Naive thymus-derived CD8-positive, alpha-beta T cell (primary cell): ENCODE measurements at places on chromosomes 13 and 19.

DNA sequence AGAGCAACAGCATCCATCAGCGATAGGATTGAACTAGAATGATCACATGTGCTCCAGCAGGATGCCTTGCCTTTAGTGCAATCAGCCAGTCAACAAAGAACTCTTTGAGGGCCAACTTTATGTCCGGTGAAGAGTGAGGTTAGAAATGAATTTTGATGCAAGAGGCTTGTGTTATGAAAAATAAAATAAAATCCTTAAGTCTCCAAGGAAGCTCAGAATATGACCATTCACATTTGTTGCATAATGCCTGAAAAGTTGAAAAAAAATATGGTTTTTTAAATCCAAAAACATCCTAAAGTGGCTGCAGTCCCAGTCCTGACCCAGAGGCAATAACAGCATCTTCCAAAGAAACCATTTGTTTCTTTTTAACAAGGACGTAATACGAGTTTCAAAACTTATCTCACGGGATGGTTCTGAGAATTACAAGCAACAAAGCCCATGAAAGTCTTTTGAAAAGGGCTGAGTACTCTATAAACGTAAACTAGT, 61.3 kb downstream of the DCLK1 start:
- no peak for DNase-seq

DNA sequence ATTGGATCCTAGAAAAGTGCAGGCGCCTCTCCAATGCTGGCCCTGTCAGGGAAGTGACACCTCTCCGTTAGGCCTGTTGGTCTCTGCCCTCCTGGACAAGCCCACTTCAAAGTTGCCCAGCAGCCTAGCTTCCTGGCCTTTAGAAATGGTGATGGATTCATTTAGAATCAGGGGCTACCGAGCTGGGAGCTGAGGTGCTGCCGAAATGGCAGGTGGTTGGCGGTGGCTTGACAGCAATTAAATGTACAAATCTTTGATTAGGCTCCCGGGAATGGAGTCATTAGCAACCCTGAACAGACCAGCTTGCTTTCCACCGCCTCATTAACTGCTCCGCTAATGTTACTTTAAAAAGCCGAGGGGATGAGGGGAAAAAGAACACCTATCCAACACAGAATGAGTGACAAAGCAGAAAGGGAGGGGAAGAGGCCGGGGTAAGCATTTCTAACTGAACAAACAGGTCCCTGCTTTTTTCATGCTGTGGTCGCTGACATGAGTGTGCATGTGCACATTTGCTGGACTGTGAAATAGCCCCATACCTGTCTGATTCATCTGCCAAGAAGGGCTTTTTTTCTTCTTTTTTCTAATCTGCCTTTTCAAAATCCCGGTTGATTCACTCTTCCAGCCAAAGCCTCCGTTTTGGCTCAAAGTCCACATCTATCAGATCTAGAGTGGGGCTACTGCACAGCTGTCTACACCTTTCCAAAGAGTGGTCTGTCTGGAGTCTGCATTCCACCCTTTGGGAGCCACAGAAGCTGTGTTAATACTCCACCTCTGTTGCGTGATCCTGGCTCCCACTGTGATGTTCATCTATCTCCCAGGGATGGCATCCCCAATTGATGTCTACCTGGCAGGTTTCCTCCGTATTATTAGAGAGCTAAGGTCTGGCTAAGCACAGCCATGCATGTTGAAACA, 431.9 kb downstream of the COG6 start:
- DNase-seq, result no peak

GRCh38 chr19:49497047-49497788, 984 bp downstream of the RPS11 start:
- DNase-seq, result peak; percentile 87

GRCh38 chr19:50728084-50728737, 5.0 kb downstream of the CLEC11A start:
- DNase-seq, result peak; percentile 63

GRCh38 chr13:32748305-32748704, 162.1 kb downstream of the PDS5B start:
- no peak for DNase-seq

DNA sequence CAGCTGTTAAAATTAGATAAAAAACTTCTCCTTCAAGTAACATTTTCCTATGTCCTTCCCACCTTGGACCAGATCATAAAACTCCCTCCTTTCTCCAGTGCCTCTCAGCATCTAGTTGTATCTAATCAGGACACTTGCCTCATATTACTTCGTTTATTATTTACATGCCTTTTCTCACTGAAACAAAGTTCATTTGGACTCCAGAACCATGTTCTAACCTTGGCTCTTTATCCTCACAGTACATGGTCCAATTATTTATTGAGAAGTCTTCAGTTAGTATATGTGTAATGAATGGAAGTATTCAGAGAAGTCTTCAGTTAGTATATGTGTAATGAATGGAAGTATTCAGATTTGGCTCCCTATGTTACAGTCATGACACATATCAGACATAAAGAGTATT, 342.7 kb downstream of the OXGR1 start:
- DNase-seq, result no peak

DNA sequence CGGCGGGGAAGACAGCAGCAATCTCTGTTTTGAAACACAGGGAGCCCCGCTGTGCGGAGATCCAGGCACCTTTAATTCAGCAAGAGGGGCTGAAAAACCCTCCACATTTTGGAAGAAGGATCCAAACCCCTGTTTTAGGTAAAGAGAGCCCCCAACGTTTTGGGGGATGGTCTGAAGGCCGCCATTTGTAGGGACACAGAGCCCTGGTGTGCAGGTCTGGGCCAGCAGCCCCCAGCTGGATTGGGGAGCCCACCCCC, 3.5 kb upstream of the HOOK2 start:
- DNase-seq, result no peak

DNA sequence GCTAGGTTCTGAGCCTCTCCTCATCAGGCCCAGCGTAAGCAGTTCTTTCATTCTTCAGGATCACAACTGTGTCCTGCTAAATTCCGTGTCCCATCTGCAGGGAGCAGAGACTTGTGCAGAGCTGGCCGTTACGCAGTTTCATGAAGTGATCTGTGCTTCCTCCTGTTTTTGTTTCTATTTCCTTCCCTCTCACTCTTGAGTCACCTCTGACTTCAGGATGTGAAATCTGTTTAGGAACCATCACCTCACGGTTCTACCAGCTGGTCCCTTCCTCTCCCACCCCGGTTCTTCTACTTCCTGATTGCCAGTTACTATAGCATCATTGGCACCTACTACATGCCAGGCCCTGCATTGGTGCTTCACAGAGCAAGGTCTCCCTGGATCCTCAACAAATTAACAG, 8.5 kb downstream of the MAU2 start:
- no peak for DNase-seq

GRCh38 chr19:47241919-47242577, 11.0 kb upstream of the BBC3 start:
- no peak for DNase-seq

DNA sequence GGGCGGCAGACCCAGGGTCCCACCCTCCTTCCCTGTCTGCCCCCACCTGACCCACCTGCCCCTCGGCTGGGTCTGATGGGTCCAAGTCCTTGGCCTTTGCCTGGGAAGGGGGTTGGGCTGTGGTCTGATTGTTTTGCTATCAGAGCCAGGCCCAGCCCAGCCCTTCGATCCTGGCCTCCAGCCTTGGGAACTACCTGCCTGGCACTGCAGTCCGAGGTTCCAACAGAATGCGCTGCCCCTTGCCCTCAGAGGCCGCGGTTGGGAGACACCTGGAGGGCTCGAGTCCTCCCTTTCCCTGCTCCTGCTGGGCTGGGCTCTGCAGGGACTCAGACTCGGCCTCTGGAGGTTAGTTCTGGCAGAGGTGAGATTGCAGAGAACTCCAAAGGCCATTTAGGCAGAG, 1.6 kb downstream of the CCL25 start:
- no peak for DNase-seq

- DNase-seq, result no peak
These were observed 413.7 kb downstream of the FGF14 start for GRCh38 chr13:101988140-101988539.

GRCh38 chr19:10565028-10565566, 713 bp downstream of the KRI1 start:
- peak; percentile 51 for DNase-seq

GRCh38 chr19:44752816-44753625, 4.5 kb downstream of the BCL3 start:
- DNase-seq, result peak; percentile 93

- DNase-seq, result no peak
These were observed 24.2 kb downstream of the ZFR2 start for GRCh38 chr19:3844596-3844995.

DNA sequence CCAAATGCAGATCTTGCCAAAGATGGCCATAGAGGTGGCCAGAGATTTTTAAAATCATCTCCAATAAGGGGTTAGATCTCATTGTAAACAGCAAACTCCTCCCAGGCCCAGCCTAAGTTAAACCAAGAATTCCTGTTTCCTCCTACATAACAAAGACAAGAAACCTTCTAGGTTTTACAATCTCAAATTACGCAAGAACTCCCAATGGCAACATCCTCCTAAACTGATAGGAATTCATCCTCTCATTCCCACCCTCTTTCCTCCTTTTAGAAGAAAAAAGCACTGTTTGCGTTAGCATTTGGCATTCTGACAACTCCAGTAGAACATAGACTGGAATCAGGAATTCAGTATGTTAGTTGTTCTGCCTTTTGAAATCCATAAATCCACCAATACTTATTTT, 14.6 kb downstream of the PROSER1 start:
- DNase-seq, result no peak

DNA sequence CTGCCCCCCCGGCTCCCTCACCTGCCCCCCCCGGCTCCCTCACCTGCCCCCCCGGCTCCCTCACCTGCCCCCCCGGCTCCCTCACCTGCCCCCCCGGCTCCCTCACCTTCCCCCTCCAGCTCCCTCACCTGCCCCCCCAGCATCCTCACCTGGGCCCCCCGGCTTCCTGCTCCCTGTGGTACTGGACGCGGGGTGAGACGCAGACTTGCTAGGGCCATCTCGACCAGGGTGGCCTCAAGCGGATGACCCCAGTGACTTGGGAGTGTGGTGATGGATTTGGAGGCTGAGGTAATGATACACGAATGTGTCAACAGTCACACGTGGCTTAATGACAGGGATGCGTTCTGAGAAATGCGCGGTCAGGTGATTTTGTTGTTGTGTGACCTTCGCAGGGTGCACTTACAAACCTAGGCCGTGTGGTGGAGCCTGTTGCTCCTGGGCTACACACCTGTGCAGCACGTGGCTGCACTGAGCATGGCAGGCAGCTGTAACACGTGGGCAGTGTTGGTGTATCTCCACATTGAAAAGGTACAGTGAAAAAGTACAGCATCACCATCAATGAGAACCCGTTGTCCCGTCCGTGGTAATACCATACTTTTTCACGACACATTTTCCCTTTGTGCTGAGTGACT, 197.8 kb downstream of the TEX29 start:
- no peak for DNase-seq

GRCh38 chr13:41154042-41154441, 21.4 kb upstream of the KBTBD6 start:
- no peak for DNase-seq

DNA sequence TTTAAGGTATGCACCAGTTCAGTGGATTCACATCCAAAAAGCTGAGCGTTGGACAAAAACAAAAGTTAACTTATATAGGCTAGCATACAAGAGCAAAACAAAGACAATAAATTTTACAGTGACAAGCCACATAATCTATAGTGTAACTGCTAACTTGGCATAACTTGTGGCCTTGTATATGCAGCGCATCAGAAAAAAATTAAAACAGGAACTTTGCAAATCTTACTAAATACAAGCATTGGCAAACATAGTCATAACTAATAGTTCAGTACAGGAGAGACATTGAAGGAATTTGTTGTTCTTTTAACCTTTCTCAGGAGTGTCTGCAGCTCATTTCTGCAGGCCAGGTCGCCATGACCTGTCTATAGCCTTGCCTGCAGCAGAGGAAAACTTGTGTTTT, 54.6 kb downstream of the OR10H4 start:
- DNase-seq, result no peak

GRCh38 chr19:18523841-18524240, 2.0 kb upstream of the ELL start:
- DNase-seq, result no peak

DNA sequence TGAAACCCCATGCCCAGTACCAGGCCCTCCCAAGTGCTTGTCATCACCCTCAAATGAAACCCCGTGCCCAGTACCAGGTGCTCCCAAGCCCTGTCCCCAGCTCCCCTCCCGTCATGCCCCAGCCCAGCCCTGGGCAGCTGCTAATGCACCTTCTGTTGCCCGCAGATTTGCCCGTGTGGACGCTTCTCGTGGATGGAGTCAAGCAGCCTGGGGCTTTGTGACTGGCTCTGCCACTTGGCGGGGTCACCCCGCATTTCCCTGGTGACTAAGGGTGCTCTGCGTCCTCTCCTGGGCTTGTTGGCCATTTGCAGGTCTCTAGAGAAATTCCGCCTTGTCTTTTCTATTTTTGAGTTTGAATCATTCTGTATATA, 82.7 kb downstream of the ATP11A start:
- no peak for DNase-seq

DNA sequence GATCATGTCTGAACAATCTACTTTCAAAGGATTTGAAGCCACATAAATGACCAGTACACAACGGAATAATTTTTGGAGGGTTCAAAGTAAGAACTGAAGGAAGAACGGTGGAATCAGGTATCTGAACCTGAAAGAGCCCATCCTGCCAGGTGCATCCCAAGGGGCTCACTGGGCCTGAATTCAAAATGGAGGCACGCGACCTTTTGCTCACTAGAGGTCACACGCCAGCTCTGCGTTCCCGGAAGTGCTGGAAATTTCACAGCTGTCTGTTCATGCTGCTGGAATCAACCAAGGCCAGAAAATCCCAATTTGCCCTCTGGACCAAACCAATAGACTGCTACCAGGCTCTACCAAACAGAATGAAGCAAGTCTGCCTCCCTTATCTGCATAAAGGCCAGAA, 4.2 kb upstream of the RASA3 start:
- DNase-seq, result no peak

- no peak for DNase-seq
These were observed 1.6 kb downstream of the ZNF837 start for GRCh38 chr19:58379246-58379645.

DNA sequence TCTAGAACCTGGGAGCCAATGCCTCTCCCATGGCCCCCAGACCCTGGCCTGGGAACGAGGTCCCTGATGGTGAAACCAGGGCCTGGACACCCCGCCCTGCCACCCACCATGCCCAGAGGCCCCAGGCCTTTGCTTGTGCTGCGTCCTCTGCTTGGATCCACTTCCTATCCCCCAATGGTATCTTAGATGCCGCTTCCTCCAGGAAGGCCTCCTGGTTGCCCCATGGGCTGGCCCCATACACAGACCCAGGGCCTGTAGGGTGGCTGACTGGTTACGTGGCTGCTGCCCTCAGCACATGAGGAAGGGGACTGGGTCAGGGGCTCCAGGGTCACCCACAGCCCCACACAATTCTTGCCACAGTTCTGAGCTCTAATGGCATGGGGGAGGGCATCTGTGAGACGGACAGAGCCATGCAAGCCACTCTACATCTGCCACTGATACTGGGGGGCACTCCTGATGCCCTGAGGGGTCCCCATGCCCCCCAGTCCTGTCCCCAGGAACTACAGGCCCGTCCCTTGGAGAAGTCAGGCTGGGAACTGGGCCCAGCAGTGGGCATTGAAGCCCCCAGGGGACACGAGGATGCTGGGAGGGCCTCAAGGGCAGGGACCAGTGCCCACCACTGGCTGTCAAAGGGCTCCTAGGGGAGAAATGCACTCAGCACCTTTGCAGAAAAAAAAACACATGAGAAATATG, 5.0 kb downstream of the RPL36 start:
- no peak for DNase-seq

- no peak for DNase-seq
These were observed 15.9 kb upstream of the DNAJC3 start for GRCh38 chr13:95660981-95661581.

GRCh38 chr13:23788459-23788858, 100.7 kb downstream of the MIPEP start:
- no peak for DNase-seq
